ENCODE measurements at places on chromosomes 5 and 9. TPM values are rescaled to one million over a fixed set of nuclear protein-coding genes. Genes with fewer than 3 reads are reported as not detected.

- no peak for DNase-seq
These were observed 83.0 kb downstream of the GABBR2 start for GRCh38 chr9:98625728-98626127.

GRCh38 chr9:75108571-75108970 lies 20.3 kb downstream of the OSTF1 start:
- no peak for DNase-seq

DNA sequence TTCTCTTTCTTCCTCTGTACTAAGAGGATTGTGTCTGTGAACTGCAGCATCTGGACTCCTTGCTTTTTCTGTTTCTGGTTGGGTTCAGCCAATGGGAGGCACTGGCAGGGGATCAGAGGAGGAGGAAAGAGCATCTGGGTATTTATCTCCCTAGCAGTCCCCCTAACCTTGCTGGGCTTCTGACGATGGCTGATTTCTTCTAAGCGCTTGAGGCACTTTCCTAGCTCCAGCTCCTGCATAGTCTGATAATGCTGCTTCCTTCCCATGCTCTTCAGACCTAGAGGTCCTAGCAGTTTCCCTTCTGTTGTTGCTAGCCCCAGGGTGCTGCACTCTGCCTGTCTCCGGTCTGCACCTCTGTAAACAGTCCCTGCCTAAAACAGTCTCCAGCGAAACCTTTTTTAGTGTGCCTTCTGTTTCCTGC lies 225.1 kb downstream of the PDZD2 start:
- no peak for DNase-seq

DNA sequence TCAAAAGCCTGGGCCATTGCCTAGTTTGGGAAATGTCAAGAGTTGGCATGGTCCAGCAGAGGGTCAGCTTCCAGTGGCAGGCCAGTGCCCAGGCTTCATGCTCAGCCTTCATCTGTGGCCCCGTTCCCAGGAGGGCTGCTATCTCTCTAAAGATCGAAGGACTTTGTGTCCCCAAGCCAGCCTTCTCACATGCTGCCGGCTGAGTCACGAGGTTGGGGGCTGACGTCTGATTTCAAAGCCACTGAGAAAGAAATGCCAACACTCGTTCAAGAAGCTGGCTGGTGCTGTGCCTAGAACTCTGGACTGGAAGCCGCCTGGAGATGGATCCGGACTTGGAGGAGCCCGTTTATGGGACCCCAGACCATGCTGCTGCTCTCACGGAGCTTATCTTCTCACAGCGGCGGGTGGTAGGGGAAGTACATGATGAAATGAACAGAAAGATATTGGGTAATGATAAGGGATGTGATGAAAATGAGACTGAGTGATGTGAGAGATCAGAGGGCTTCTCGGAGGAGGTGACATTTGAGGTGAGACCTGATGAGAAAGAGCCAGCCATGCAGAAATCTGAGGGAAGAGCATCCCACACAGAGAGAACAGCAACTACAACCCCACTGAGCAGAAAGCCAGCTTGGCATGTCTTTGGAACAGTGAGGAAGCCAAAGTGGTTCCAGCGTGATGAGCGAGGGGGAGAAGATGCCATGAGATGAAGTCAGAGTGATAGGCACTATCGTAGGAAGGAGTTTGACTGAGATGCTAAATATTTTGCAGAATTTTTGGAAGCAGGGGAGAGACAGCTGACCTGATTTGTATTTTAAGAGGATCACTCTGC lies 54.9 kb upstream of the BOD1 start:
- no peak for DNase-seq

DNA sequence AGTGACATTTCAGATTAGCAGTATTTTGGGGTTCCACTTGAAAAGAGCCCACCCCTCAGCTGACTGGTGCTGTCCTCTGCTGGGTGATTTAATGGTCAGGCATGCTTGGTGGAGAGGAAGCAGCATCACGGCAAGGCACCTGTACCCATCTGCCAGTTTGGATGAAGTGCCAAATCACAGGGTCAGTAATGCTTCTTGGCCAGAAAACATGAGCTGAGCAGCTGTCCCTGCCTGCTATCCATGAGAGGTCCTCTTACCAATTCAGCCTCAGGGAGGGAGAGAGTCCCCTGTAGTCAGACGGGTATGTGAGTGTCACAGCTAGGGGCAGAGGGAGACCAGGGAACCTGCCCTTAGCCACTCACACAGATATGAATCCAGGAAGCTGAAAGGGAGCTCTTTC lies 137.9 kb downstream of the SEC61B start:
- DNase-seq, result no peak

DNA sequence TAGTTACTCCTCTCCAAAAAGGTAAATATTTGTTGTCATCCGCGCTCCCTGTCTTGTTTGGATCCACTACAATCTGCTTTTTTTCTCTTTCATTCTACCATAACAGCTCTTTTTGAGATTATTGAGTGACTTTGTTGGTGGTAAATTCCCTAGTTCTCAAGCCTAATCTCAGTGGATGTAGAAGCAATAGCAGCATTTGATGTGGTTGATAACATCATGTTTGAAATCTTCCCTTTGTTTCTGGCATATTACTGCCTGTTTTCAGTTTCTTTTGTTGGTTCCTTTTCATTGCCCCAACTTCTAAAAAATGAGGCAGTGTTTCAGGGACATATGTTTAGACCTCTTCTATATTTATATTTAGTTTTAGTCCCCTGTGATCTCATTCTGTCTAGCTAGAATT lies 8.9 kb downstream of the CDC42SE2 start:
- DNase-seq, result no peak

GRCh38 chr5:80206282-80206681 lies 49.6 kb downstream of the SERINC5 start:
- no peak for DNase-seq

- DNase-seq, result no peak
These were observed 47.5 kb downstream of the FEM1C start for GRCh38 chr5:115496936-115497576.

DNA sequence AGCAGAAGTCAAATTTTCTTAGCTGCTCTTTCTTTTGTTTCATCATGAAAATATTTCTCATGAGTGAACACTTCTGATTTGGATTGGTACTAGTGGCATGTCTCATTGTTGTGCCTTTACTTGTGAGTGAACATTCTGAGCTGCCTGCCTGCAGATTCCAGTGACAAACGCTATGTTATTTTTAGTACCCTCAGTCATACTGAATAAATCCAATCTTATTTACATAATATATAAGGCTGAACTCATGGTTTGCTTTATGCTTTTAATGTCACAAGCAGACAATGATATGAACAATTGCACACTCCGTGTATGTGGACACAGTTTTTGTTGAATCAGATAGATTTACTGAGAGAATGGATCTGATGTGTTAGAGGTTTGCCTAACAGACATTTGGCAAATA lies 67.8 kb downstream of the ACTBL2 start:
- DNase-seq, result no peak

DNA sequence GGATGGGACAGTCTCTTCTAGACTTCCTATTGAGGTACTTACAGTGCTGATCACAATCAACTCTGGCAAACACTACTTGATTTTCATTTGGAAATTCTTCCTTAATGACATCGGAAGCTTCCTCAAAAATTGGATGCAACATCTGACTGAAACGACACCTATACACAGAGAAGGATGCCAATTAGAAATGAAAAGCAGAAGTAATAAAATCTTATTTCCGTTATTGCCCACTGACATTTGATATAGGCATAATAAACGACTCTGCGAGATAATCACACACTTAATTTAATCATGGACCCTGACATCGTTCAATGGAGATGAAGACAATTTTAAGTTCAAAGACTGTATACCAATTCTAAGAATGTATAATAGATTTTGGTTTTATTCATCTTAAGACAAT lies 46.4 kb downstream of the ERP44 start:
- DNase-seq, result no peak

DNA sequence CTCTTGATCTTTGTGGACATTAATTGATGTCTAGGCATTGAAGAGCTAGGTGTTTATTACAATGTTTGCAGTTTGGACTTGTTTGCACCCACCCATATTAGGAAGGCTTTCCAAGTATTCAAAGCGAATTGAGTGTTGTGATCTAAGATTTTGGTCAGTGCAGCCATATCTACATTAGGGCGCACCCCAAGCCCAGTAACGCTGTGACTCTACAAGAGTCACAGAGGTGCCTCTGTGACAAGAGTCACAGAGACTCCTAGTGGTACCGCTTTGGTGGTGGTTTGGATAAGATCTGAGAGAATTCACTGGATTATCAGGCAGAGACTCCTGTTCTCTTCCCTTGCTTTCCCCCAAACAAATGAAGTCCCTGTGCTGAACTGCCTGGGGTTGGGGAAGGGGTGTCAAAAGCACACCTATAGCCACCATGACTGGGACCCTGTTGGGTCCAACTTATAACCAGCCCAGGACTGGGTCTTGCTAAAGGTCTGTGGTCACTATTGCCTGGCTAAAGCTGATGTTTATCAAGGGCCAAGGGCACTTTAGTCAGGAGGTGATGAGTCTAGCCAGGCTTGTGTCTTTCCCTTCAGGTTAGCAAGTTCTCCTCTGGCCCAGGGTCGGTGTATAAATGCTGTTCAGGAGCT lies 114.1 kb upstream of the RIOK2 start:
- peak; percentile 23 for DNase-seq

DNA sequence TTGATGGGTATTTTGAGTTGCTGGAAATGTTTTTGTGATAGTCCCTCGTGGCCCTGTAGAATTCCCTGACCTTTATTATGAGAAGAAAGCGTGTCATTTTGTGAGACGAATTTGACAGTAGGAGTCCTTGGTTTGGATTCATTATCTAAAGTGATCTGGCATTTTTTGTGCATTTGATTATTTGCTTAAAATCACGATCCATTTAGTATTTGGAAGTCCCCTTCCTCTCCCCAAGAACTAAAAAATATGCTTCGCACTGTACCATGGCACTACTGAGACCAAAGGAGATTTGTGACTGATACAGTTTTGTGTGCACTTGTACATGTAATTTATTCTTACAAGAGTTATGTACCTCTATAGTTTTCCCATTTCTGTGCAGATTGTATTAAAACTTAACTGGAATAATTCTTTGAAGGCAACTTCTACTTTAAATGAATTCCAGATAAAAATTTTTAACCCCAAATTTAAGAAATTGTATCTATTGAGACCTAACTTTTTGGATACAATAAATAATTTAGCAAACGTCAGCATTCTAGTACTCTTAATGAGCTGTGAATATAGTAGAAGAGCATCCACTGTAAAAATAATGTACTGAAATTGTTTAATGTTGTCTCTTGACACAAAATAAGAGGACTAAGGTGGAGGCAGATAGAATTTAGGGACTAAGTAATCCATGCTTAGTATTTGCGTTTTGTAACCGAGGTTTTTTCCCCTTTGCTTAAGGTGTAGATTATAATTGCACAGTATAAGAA lies 2.1 kb downstream of the MAP3K1 start:
- DNase-seq, result no peak

DNA sequence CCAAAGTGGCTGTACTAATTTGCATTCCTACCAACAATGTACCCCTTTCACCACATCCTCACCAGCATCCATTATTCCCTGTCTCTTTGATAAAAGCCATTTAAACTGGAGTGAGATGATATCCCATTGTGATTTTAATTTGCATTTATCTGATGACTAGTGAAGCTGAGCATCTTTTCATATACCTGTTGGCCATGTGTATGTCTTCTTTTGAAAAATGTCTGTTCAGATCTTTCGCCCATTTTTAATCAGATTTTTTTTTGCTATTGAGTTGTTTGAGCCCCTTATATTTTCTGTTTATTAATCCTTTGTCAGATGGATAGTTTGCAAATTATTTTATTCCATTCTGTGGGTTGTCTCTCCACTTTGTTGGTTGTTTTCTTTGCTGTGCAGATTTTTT lies 121.0 kb upstream of the LRRTM2 start:
- no peak for DNase-seq

DNA sequence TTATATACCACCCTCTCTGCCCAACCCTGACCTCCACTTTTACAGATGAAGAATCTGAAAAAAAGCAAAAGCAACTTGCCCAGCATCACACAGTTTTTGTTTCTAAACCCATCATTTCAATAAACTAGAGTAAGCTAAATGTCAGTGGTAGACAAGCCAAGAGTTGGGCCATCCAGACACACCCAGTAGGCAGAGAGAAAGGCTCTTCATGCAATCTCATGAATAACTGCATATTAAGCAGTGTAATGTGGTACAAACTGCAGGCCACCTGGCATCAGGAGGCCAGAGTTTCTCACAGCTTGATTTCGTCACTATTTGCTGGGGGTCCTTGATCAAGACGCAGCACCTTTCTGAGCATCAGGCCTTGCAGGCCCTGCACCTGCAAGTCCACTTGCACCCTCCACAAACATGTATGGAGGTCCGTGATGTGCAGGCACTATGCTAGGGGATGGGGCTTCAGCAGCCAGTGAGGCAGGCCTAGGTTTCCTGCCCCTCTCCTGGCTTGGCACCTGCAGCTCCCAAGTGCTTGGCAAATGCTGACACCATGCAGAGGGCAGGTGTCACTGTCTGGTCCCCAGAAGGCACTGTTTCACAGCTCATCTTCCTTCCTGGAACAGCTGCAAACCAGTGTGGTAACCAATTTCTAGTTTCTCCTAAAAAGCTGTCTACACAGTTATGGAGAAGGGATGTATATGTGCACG lies 29.8 kb downstream of the ADAM19 start:
- DNase-seq, result no peak

DNA sequence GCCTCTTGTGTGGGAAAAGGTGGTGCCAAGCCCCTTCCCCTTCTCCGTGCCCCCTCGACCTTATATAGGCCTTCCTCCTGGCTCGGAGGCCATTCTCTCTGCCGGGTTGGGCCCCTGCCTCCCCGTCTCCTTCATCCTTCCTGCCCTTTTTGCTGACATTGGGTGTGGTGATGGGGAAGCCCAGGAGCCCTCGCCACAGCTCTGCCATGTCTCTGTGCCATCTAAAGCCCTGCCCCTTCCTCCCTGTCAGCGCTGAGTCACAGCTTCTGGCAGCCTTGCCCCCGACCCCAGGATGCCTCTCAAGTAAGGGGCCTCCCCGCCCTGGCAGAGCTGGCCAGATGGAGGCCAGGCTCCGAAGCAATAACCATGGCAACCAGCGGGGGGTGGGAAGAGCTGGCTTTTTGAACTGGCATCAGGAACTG lies 30.4 kb downstream of the JADE2 start:
- DNase-seq, result peak; percentile 40

The SELENOP gene
- total RNA-seq, result 2.2 TPM

The INSL6 gene
- total RNA-seq, result not detected

The GABRG2 gene
- 2.8 TPM for total RNA-seq

The PCDHB15 gene
- 5.6 TPM for total RNA-seq

The FASTKD3 gene
- total RNA-seq, result 12.9 TPM

The SMARCA2 gene
- 19.4 TPM for total RNA-seq

The EMB gene
- 20.5 TPM for total RNA-seq

Measured in neural crest cell (in vitro differentiated cells).